ENCODE measurements at places on chromosomes 1 and 21.

DNA sequence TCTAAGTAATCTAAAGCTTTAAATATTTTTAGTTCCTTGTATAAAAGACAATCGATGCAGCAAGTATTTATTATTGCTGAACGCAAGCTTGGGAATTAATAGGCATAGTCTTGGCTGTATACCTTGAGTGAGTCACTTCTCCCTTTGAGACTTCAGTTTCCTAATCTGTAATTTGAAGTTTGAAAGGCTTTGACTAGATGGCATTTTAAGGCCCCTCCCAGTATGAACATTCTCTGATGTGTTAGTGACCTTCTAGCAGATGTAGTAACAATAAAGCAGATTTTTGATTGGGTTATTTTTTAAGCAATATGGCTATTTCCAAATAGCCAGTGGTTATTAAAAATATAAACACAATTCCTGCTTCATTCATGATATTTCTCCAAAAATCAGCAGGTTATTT lies 58.2 kb downstream of the DUSP10 start:
- DNase-seq, result no peak

DNA sequence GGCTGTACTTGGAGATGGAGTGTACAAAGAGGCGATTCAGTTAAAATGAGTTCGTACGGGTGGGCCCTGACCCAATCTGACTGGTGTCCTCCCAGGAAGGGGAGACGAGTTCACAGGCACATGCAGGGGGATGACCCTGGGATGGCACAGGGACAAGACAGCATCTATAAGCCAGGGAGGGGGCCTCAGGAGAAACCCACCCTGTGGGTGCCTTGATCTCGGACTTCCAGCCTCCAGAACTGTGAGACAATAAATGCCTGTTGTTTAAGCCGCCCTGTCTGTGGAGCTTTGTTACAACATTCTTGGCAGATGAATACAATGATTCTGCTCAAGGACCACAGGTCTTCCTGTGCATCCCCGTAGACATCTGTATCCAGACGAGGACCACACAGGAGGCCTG lies 14.6 kb upstream of the CLDN14 start:
- DNase-seq, result no peak

DNA sequence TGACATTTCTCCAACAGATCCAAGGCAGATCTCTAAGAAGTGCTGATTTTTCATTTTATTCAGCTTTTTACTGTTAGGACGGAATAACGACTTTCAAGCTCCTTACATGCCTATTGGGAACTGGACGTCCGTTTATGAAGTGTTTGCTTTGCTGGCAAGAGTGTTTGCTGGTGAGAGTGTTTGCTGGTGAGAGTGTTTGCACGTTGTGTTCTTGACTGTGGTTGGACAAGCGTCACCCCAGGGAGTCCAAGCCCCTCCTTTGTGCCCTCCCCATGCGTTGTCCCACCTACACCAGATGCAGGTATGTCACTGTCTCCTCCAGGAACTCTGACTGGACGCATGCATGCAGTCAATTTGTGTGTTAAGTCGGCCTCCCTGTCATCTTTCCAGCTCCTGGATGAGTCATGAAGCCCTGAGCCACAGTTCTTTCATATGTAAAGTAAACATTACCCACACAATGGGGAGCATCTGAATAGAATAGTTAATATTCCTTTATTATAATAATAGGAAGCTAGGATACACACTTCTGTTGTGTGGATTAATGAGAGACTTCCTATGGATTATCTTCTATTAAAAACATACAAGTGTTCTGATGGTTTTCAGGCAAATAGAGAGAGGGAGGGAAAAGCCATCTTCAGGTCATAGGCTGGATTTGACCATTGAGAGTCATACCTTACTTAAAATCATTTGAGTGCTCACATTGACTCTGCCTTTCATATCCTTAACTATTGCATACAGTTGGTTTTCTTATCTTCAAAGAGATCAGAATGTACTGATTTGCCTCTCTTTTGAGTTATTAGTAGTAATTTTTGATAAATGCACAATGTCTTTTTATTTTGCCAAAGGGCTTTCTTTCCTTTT lies 119.2 kb downstream of the GALNT2 start:
- no peak for DNase-seq

- DNase-seq, result no peak
These were observed 12.6 kb upstream of the MNDA start for GRCh38 chr1:158818560-158818959.

DNA sequence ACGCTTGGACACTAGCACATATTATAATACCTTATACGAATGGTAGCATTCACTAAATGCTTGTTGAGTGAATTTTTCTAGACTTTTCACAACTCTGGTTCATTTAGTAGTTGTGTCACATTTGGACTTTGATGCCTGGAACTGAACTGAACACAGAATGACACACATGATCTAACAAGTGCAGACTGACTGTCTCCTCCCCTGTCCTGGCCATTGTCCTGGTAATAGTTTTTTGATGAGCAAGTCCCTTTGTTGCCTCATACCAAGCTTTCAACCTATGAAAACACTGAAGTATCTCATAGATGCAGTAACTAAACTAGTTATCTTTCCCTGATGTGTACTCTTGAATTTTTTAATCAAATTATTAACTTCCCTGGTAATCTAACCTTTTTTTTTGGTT lies 66.4 kb downstream of the LRRC8D start:
- DNase-seq, result no peak

GRCh38 chr1:167158813-167159275 lies 61.8 kb upstream of the POU2F1 start:
- DNase-seq, result no peak

GRCh38 chr1:240999826-241000225 lies 357.2 kb downstream of the RGS7 start:
- no peak for DNase-seq

GRCh38 chr1:227234998-227235405 lies 83.3 kb downstream of the CDC42BPA start:
- no peak for DNase-seq

DNA sequence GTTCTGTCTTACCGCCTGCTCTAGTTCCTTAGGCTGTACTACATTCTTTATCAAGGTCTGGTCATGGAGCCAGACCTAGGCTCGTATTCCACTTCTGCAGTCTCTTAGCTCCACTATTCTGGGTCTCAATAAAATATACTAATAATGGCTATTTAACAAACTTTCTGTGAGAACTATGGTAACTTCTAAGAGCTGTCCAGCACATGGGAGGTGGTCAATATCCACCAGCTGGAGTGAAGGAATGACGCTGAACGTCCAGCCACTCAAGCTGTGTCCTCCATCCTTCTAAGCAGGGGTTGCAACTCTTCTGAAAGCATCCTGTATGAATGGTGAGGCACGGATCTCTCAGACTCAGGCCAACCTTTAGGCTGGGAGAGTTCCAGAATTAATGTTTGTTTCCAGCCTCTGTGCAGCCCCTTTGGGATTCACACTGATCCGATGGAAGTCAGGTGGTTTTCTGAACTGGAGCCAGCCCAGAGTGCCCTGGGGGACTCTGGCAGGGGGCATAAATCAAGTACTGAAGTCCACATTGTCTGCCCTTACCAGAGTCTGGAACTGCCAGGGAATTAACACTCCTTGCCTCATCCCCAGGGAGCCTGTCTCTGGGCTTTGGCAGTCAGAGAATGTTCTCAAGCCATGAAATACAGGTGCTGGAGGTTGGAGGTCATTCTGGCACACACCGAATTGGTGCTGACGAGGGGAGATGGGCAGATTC lies 57.4 kb downstream of the BRINP2 start:
- DNase-seq, result no peak

GRCh38 chr1:228059634-228060457 lies 22.7 kb upstream of the ARF1 start:
- peak; percentile 33 for DNase-seq

GRCh38 chr1:51265618-51266017 lies 29.5 kb downstream of the RNF11 start:
- DNase-seq, result no peak

DNA sequence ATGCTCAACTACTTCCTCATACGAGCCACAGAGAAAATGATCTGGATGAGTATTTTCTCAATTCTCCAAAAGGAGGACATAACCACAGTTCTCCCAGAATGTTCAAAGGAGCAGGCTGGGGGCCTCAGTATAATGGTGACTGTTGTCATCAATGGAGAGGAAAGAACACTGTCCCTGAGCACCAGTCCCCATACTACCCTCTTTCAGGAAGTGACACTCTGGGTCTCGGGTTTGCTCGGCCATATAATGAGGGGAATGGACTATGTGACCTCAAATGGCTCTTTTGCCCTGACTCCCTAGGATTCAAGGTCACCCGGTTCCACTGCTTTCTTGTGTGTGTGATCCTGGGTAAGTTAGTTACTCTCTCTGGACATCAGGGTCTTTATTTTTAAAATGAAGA lies 22.8 kb downstream of the SLC9A1 start:
- no peak for DNase-seq

DNA sequence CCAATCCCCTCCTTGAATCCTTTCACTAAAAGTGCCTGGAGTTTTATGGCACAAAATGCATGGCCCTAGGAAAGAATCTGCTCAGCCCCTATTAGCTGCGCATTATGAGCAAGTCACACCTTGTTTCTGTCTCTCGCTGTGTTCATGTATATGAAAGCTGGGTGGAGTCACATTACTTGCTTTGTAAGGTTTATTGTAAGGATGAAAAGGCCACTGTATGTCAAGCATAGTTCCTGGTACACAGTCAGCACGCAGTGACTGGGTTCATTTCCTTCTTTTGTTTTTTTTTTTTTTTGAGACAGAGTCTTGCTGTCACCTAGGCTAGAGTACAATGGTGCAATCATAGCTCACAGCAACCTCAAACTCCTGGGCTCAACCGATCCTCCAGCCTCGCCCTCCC lies 6.7 kb upstream of the SLC9A1 start:
- DNase-seq, result no peak

- DNase-seq, result no peak
These were observed 5.5 kb downstream of the GLIS1 start for GRCh38 chr1:53733447-53733931.

DNA sequence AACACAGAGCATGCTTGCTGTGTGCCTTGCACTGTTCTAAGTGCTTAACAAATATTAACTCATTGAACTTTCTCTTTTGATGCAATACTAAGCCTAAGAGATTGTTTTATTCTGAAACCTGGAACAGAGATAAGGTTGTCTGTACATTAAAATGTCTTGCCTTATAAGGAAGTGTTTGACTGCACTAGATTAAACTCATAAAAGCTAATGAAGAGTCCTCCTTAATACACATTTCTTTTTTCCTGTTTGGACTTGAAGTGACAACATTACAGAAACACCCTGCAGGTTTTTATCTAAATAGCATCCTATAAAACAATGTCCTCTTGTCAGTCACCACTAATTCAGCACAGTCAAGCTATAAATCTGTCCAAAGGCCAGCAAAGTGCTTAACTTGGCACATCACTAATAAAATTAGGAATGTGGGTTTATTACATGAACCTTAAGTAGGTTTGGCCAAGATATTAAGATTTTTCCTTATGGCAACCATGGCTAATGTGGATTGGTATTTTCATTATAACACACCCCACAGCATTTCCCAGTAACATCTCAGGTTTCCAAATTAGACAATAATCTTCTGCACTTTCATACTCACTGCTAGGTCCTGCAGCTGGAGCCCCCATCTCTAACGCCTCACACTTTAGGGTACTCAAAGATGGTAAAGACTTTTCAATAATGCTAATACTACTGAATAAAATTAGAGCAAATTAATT lies 389.7 kb downstream of the LMO4 start:
- DNase-seq, result no peak

DNA sequence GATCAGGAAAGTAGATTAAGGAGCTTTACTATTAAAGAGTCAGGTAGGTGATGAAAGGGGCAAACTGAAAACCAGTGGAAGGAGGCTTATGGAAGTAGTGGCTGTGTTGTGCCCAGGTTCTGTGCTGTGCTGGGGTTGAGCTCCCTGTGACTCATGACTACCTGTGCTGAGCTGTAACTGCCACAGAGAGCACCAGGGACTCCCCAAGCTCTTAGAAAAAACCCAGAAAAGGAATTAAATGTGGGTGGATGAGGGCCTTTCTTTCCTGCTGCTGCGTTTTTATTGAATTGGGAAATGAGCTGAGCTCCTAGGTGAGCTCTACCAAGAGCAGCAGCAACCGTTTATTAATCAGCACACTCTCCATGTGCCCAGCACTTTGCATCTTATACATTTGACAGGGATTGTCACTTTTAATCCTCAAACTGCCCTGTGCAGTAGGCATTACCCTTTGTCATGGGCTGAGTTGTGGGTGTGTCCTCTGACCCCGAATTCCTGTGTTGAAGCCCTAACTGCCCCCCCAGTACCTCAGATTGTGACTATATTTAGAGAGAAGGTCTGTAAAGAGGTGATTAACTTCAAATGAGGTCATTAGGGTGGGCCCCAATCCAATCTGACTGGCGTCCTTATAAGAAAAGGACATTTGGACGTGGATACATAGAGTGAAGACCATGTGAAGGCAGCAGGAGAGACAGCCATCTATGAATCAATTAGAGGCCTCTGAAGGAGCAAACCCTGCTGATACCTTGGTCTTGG lies 65.4 kb downstream of the AK4 start:
- DNase-seq, result no peak

DNA sequence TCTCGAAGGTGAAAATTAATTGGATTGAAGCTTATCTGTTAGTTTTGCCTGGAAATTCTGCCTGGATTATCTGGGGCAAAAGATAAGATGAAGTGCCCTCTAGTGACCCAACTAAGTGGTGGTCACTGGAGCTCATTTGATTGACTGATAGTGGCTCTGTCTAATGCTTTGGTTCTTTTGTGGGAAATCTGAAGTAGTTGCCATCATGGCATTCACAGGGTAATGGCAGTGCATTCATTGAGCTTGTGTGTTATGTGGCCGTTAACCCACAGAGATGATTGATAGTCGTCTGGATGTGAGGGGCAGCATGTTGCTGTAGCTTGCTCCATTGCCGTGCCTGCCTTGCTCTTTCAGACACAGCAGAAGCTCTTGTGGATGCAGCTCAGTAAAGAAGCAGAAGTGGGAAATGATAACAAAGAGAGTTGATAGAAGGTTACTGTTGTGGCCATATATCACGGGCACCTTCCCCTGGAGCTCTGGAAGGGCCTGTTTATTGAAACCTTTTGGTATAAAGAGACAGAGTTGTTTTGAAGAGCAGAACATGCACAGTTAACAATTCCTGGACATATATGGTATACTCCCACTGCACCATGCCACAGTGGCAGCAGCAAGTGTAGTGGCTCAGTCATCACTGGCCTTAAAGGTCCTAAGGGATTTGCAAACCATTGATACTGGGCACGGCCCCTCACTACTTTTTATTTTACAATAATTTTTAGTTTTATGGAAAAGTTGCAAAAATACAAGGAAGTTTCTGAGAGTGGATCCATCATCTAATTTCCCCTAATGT lies 42.0 kb downstream of the CXADR start:
- no peak for DNase-seq
